ENCODE measurements at places on chromosomes 5 and 9.

DNA sequence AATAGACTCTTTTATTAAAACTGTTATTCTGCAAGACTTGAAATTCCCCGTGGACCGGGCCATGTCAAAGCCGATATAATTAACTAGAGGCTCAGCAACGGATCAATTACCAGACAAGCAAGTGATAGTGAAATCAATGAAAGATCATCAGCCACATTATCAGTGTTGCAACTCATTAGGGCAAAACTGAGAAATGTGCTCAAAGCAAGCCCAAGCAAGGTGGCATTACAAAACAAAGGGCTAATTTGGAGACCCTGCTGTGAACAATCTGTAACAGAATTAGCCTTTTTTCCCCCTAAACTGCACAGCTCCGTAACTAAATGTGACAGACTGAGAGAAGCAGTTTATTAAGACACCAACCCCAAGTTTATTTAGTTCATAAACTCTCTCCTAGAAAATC is 140.3 kb downstream of the BNC2 start:
- no peak for DNase-seq

DNA sequence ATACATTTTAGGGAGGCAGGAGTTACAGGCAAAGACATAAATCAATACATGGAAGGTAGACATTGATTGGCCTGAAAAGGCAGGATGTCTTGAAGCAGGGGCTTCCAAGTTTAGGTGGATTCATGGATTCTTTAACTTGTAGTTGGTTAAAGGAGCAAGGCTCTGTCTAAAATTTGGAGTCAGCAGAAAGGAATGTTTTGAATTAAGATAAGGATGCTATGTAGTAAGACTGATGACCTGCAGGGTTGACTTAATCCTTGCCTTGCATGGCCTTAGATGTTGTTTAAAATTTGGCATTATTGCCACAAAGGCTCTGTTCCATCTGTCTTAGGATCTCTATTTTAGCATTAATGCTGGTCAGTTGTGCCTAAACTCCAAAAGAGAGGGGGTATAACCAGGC is 171.3 kb downstream of the C5orf15 start:
- no peak for DNase-seq

DNA sequence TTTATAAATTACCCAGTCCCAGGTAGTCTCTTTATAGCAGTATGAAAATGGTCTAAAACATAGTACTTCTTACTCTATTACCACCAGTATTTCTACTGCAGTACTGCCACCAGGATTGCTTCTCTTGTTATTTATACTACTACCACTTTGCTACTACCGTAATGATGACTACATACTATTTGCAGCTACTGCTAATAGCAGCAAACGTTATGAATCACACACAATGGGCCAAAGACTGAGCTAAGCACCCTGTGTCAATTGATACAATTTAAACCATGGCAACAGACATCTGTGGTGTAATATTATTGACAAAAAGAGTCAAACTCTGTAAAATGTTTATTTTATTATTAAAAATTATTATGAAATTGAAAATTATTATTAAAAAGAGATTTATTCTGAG is 15.3 kb upstream of the KIF12 start:
- no peak for DNase-seq

- DNase-seq = no peak
These were observed 20.4 kb downstream of the ERGIC1 start for GRCh38 chr5:172854451-172854871.

DNA sequence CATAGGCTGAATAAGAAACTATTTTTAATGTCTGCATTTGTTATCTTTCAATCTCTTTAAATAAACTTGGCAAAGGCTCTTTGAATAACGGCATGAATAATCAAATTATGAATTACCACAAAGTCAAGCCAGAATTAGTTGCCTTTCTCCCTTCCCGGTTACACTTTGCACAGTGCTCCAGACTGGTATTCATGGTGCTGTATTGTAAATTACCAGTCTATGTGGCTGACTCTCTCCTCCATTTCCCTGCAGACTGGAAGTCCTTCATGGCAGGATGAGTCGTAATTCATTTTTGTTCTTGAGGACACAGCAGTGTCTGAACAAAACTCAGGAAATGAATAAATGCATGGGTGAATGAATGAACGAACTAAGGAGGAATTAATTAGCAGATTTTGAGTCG is 142.9 kb downstream of the GNA14 start:
- no peak for DNase-seq

- DNase-seq = no peak
These were observed 375.9 kb downstream of the ARRDC3 start for GRCh38 chr5:91007251-91007650.

- DNase-seq = no peak
These were observed 752 bp downstream of the CCNJL start for GRCh38 chr5:160311491-160312133.

- DNase-seq = no peak
These were observed 53.6 kb downstream of the RXRA start for GRCh38 chr9:134379831-134380365.

GRCh38 chr9:93203026-93203717 is 19.2 kb downstream of the WNK2 start:
- no peak for DNase-seq

DNA sequence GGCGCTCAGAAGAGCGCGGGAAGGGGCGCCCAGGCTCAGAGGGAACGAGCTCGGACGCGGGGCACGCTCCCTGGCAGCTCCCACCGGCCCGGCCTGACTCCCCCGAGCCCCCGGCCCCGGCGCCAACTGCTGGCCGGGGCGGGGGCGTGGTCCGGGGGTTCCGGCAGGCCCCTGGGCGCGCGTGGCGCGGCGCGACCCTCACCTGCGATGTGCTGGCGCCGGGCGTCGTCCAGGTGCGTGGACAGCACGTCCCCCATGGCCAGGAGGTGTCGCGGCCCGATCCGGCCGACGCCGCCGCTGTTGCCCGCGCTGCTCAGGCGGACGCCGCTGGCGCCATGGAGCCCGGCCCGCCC is 43.5 kb upstream of the STXBP1 start:
- no peak for DNase-seq
